ENCODE measurements at places on chromosomes 6 and 20.

DNA sequence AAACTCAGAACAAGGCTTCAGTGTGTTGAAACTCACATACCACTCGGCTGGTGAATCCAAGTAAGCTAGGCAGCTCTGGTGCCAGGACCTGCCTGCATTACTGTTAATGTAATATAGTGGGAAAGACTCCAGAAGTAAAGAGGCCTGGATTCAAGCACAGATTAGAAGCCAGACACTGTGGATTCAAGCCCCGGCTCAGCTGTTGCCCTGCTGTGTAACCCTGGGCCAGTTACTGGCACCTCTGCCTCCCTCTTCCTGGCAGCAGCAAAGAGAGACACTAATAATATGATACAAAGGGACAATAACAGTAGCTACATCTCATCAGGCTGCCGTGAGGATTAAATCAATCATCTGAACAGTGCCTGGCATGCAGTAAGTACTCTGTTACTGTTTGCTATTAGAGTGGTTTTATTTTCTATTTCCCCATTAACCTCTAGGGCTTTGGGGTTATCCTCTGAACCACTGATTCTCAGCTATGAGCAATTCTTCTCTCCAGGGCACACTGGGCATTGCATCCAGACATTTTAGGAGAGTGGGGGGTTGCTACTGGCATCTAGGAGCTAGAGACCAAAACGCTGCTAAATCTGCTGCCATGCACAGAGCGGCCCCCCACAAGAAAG, 92.9 kb downstream of the ZMYND8 start:
- DNase-seq = peak; percentile 65

DNA sequence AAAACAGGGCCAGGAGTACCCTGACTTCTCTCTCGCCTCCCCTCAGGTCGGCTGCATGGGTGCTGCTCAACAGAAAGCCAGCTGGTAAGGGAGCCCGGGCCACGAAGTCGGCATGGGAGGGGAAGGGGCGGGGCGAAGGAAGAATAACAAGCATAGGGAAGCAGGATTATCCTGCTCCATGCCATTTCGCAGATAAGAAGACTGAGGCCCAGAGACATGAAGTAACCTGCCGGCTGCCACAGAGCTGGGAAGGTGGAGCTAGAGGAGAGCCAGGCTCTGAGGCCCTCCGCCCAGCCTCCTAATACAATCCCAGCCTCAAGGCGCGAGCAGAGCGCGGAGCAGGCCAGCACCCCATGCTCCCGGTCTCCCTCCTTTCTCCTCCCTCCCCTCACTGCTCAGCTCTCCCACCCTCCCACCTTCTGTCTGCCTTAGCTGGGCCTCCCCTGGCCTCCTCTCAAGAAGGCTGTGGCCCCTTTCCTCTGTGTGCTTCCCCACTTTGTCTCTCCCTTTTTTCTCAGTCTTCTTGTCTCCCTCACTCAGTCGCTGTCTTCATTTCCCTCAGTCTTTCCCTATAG, 13.2 kb upstream of the HMGA1 start:
- no peak for DNase-seq

DNA sequence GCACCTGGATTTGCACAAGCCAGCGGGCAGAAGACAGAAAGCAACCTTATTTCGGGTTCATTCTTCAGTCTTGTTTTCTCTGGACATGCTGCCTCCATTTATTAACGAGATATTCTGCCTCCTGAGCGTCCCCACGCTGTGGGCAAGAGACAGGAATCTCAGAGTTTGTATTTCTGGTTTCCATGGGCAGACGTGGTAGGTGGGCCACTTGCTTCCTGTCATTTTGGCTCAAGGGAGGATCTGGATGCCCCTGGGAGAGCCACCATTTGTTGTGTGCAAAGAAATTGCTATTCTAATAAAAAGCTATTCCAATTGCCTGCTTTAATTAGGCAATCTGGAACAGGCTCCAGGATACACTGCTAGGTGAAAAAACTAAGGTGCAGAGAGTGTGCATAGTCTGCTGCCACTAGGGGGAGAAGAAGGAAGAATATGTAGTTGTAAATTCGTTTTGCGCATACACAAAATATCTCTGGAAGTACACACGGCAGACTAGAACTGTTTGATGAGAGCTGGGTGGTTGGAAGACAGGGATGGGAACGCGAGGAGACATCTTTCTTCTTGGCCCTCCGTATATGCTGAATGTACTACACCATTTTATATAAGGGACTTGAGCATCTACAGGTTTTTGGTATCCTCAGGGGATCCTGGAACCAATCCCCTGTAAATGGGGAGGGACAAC, 30.1 kb upstream of the SLC16A10 start:
- peak; percentile 83 for DNase-seq

- DNase-seq = peak; percentile 15
Observed at GRCh38 chr6:90019216-90019615, 124.9 kb downstream of the GJA10 start.

GRCh38 chr6:8054276-8054675, 9.9 kb downstream of the BLOC1S5 start:
- no peak for DNase-seq

DNA sequence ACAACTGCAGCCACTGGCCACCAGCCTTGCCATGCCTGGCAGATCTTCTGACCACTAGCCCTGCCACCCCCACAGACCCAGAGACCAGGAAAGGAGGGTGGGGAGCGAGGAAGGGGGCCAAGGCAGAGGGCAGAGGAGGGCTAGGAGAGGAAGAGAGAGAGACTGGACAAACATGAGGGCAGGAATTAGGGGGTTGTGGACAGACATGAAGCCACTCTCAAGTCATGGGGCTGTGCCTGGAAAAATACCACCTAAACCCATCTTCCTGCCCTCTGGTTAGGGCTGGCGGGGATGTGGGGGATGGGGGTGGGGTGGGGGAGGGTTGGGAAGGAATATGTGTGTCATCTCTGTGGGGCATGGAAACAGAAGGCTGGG, 1.4 kb upstream of the SLC29A1 start:
- DNase-seq = no peak

DNA sequence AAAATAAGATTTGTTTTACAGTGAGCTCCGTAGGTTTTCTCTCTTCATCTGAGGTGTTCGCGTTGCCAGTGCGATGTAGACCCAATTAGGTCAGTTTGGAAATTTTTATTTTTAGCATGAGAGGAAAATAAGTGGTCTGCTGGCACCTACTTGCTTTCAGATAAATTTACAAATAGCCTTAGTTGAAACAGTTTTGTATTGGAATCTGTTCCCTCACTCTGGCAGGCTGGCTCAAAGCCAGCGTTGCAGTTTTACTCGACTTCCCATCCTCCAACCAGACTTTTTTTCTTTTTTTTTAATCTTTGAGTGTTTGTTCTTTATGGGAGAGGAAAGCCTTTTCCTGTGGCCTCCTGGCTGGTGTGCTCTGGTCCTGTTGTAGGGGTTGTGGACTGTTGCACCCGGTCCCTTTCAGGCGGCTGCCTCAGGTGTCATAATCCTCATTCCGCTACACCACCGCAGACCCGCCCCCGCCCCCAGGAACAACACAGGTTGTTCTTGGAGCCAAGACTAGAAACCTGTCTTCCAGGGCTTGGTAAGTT, 46.7 kb downstream of the TIAM2 start:
- DNase-seq = no peak

DNA sequence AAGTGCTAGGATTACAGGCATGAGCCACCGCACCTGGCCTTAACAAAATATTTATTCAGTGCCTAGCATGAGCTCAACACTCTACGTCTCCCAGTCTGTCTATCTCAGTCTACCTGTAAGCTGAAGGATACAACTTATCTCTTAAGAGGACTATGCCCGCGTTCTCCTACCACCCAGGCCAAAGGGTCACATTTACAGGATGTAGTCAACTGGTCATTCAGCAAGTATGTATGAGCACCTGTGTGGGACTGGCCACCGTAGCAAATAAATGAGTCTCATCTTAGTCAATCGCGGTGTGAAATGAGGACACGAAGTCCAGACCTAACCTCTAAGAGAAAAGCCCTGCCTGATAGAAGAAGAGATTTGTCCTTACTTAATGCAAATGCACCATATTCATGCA, 49.9 kb downstream of the MUC22 start:
- DNase-seq = no peak

DNA sequence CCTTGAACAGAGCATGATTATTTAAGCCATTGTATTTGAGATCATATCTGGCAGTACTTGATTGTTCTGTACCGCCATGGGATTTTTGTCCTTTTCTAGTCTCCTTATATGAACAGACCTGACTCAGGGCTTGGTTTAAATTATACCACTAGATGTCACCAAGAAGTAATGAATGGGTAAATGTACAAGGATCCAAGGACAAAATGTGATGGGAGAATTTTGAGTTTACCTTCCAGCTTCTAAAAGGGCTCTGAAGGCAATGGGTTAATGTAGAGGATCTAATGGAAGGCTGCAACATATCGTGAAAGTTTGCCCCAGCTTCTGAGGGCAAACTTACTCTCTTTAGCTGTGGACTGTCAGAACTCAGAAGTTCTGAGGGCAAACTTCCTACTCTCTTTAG, 12.0 kb downstream of the RNF8 start:
- peak; percentile 50 for DNase-seq

GRCh38 chr20:58621906-58622548, 29.1 kb upstream of the STX16 start:
- peak; percentile 62 for DNase-seq

- no peak for DNase-seq
Observed at GRCh38 chr20:53631909-53632662, 38.4 kb upstream of the ZNF217 start.

- no peak for DNase-seq
Observed at GRCh38 chr6:19995575-19996257, 158.5 kb downstream of the ID4 start.

GRCh38 chr6:131116755-131117360, 18.4 kb upstream of the AKAP7 start:
- DNase-seq = peak; percentile 77

DNA sequence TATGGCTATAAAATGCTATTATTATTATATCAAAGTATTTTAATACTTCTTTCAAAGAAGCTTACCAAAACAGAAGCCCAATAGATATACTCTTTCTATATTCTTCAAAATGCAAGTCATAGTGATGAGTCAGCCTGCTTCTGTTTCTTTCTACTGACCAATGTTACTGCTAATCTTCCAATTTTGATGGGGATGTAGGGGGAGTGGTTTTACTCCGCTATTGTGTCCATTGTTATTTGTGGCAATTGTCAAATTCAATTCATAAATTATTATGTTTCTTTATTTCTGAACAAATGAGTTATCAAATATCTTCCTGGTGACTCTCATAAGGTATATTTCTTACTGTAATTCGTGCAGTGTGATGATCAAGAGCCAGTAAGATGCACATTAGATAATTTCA, 221.5 kb upstream of the DEFB112 start:
- DNase-seq = no peak

GRCh38 chr6:38080889-38081288, 261.4 kb downstream of the ZFAND3 start:
- no peak for DNase-seq

DNA sequence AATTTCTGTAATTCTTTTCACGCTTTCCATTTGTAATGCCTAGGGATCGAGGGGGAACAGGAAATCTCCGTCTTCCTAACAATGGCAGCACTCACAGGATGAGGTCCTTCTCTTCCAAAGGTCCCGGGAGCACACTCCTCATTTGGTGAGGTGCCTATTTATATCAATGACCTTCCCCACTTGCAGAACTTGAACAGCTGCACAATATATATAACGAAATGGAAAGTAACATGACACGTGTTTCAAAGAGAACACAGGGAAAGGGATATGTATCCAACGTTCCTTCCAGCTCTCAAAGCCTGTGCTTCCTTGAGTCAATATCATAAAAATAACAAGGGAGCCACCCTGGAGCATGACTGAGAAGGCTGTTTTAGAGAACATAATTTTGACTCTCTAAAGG, 78.6 kb upstream of the RBM24 start:
- no peak for DNase-seq

DNA sequence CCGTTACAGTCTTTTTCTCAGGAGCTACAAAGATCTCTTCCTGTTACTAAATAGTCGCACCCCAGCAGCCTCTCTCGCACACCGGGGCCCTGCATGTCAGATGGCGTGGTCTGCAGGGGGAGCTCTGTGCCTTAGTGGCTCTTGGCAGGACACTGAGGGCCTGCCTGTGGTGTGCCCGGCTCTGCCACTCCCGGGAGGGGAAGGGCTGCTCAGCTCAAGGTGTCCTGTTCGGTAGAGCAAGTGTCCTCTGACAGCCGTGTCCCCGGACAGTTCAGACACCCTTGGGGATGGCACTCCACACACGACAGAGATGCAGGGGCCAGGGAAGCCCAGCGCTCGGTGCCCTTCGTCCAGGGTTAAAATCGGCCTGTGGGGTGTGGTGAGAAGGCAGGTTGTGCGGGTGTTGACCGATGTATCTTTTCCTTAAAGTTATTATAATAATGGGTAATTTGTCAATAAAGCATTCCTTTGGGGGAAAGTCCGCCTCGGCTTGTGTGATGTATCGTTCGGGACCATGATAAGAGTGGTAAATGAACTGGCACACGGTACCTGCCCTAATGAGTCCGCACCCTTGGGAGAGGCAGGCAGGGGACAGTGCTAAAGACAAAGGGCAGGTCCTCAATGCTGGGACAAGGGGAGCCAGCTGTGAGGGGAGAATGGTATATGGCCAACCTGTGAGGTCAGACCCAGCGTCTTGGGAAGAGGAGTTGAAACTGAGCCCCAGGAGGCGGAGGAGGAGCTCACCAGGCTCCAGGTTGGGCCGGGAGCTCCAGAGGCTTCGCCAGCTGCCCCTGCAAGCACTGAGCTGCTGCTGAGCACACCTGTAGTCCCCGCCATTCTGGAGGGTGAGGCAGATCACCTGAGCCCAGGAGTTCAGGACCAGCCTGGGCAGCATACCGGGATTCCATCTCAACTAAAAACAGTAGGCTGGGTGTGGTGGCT, 3.6 kb upstream of the DNAJC5 start:
- no peak for DNase-seq

- DNase-seq = no peak
Observed at GRCh38 chr6:50600280-50600679, 113.0 kb upstream of the TFAP2D start.

- no peak for DNase-seq
Observed at GRCh38 chr20:50271612-50272011, 81.0 kb downstream of the CEBPB start.

GRCh38 chr6:41494212-41495110, 51.7 kb upstream of the FOXP4 start:
- no peak for DNase-seq

DNA sequence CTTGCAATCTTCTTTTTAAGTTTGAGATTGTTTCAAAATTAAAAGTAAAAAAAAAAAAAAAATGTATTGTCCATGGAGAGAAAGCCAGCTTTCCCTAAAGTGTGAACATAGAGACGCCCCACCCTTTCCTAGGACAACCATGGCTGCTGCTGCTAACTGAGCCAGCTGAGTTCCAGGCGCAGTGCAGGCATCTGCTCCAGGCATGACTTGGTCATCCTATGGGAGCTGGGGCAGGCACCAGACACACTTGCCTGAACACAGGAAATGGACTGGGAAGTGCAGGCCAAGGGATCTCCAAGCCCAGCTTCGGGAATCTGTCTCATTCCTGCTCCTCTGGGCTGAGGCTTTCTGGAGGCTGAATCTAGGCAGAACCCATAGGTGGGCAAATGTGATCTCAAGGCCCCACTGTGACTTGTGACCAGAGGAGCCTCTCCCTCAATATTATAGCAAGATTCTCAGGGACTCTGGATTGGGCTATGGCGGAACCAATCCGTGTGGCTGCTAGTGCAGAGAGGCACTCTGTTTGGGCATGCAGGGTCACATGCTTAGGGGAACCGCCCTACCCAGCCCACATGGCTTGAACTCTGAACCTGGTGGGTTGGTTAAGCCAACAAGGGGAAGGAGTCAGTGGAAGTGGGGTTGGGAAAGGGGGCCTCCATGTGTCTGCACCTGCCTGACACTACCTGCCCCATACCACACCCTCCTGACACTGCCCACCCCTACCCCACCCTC, 138.2 kb upstream of the CST7 start:
- DNase-seq = no peak
